Hematopoietic multipotent progenitor cell treated with erythropoietin and hydrocortisone succinate and interleukin-3 and kit ligand, for 15 days (in vitro differentiated cells): ENCODE measurements at places on chromosomes 13 and 19.

- no peak for DNase-seq
Observed at GRCh38 chr13:42614436-42615035, 40.6 kb downstream of the TNFSF11 start.

DNA sequence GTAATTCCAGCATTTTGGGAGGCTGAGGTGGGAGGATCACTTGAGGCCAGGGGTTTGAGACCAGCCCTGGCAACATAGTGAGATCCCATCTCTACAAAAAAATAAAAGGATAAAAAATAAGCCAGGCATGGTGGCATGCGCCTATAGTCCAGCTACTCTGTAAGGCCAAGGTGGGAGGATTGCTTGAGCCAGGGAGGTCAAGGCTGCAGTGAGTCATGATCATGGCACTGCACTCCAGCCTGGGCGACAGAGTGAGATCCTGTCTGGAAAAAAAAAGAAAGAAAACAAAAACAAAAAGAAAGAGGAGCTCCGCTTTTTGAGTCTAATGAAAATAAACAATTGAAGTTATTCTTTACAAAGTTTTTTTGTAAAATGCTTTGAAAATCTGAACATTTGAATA, 326.2 kb downstream of the GPC5 start:
- no peak for DNase-seq

- no peak for DNase-seq
Observed at GRCh38 chr13:45439008-45439407, 20.8 kb upstream of the SLC25A30 start.

DNA sequence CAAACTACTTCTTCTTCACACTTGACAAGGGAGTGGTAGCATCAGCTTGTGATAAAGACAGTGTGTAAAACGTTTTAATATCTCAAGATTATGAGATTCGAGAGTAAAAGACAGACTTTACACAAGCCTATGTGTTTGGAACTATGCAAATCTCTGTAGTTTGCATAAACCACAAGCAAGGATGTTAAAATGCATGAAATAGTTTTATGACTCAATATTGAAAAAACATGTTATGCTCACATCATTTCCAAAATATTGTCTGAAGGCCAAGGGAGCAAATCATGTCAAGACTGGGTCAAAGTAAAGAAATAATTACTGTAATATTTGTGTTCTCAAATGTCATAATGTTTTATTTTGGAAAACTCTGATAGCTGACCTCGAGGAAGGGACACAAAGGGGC, 316.8 kb upstream of the KLF12 start:
- DNase-seq, result no peak

GRCh38 chr19:35347171-35347929, at the start of gene FFAR1:
Gene FFAR1, plus strand, starts transcription at chr19:35347902. Its CDS starts 3,650 bp downstream, at chr19:35351552.
- DNase-seq, result no peak

- peak; percentile 78 for DNase-seq
Observed at GRCh38 chr19:50476224-50476906, at the start of the genes EMC10 and GARIN5A. Gene EMC10, plus strand, starts transcription at chr19:50476507. Its CDS starts 38 bp downstream, at chr19:50476545. Gene GARIN5A, minus strand, starts transcription at chr19:50476848. Its CDS starts 460 bp downstream, at chr19:50476388.

- no peak for DNase-seq
Observed at GRCh38 chr19:8638078-8638619, 7.7 kb downstream of the NFILZ start.

DNA sequence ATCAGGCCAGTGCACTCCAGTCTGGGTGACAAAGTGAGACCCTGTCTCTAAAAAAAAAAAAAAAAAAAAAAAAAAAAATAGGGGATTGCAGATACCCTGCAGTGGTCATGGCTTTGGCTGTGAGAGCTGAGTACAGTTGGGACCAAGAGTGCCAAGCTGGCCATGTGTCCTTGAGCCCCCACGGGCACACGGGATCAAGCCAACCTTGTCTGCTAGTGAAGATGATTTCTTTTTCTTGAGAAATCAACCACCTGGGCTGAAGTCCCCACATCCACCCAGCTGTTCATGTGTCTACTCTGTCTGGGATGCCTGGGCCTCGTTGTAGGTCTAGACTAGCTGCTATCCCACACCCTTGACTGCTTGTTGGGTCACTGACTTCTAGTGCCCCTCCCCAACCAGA, 34.0 kb downstream of the CERS4 start:
- DNase-seq, result no peak

DNA sequence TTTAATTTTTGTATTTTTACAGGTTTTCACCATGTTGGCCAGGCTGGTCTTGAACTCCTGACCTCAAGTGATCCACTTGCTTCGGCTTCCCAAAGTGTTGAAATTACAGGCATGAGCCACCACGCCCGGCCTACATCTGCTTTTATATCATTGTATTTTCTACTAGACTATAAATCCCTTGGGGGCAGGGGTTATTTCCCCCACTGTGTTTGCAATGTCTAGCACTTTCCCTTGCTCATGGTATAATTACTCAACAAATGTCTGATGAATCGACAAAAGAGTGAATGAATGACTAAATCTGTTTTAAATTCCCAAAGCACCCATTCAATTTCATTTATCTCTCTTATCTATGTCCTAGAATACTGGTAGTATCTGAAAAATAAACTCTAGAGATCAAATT, 244.5 kb upstream of the CSNK1A1L start:
- no peak for DNase-seq

GRCh38 chr19:18780631-18781030, 10.5 kb downstream of the COMP start:
- no peak for DNase-seq

DNA sequence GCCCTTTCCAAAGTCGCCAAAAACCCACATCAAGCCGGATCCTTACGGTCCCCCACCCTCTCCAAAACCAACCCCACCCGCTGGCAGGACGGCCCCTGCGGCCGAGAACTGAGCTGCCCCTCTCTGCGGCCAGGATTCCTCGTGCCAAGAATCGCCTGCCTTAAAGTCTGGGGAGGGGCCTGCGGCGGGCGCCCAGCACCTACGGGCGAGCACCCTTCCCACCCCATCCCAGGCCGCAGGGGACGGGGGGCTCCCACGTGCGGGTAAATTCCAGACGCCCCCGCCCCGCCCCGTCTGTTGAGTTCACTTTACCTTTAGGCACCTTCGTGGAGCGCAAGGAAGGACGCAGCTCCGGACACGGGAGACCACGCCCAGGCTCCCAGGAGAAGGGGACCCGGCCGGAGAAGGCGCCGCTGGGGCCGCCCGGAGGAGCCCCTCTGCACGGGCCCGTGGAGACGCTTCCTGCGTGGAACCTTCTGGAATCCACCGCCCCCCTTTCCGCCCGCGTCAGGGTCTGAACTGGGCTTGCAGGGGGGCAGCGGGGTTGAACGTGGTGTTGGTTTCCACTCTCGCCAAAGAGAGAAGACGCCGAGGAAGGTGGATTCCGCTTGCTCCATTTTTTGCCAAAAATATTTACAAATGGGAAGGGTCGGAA, 22.8 kb downstream of the ONECUT3 start:
- no peak for DNase-seq

DNA sequence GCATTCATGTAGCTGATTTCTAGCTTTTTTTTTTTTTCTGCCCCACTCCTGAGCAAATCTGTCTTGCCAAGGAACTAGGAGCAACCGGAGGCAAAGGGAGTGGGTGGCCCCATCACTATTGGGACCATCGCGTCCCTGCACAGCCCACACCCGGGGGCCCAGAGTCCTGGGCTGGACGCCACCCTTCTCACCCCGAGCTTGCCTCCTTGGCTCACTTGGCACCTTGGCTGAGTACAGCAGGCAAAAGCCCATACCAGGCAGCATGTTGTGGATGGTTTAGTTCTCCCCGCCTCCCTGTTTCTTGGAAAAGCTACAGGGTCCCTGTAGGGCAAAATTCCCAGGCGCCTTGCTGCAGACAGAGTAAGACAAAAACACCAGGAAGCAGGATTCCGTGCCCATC, 13.7 kb downstream of the SMIM24 start:
- no peak for DNase-seq

GRCh38 chr19:6167115-6167514, 31.6 kb downstream of the ACSBG2 start:
- no peak for DNase-seq

- no peak for DNase-seq
Observed at GRCh38 chr19:2469102-2469914, 6.6 kb upstream of the GADD45B start.

GRCh38 chr19:46898731-46899130, 37.9 kb downstream of the ARHGAP35 start:
- no peak for DNase-seq

DNA sequence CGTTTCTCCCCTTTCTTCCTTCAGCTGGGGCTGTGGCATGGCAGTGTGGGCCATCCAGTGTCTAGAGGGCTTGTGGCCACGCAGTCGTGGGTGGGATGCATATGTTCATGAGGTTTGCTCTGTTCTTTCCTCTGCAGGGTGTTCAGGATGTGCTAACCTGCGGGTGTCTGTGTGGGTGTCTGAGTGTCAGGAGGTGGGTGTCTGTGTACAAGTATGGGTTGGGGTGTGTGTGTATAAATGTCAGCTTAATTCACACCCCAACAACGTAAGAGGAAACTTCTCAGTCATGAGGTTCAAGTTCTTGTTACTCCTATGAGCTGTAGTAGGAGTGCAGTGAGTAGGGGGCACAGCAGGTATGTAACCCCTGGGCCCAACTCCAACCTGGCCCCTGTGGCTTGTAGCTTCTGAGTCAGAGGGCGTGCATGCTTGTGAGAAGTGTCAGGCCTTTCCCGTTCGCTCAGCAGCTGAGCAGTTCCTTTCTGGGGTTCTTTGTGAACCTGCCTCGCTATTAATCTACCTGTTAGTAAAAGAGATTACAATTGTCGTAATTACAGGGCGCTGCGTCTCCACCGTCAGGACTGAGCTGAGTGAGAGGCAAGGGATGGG, 49.1 kb downstream of the NFIX start:
- no peak for DNase-seq

DNA sequence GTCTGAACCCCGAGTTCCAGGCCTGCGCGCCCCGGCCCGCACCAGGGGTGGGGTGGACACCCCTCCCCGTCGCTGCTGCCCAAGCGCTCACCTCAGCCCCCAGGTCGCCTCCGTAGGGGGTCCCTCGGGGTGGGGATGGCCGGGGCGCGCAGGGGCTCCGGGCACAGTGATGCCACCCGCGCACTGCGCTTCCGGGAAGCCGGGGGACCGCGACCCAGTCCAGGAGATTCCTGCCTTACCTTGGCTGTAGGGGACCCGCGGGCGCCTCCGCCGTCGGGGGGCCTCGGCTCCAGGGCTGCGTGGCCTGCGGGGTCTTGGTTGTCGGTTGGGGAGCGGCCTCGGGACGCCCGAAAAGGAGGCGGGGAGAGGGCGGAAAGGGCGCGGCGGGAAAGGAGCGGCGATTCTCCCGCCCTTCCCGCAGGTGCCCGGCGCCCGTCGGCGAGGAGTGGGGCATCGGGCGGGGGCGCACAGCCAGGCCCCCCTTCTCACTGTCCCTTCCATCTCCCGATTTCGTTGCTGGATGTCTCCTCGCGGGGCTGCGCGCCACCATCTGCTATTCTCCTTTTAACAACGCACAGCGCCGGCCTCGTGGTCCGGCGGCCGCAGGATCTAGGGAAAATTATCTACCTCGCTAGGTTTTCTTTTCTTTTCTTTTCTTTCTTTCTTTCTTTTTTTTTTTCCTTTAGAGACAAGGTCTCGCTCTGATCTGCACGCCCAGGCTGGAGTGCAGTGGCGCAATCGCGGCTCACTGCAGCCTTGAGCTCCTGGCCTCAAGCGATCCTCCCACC, at the start of gene KEAP1:
TSS of gene KEAP1 (minus strand) at position 355 of the 788 bp plus-strand sequence. CDS start 3,323 bp downstream, outside the sequence.
- DNase-seq, result peak; percentile 42

DNA sequence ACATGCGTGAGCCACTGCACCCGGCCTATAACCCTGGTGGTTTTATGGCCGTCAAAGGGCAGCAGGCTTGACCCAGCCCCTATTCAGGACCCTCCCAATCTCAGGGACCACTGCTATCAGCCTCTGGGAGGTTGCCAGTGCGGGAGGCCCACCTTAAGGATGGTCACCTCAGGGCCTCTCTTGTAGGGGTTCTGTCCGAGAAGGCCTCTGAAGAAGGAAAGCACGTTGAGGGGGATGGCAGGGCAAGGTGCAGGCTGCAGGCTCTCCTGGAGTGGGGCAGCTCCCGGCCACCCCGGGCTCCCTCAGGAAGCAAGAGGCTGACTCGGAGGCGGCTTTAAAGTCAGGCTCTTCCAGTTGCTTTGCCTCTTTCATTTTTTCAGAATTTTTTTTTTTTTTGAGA, 6.0 kb upstream of the GRTP1 start:
- DNase-seq, result no peak

GRCh38 chr13:33119022-33119781, 103.0 kb downstream of the KL start:
- no peak for DNase-seq

DNA sequence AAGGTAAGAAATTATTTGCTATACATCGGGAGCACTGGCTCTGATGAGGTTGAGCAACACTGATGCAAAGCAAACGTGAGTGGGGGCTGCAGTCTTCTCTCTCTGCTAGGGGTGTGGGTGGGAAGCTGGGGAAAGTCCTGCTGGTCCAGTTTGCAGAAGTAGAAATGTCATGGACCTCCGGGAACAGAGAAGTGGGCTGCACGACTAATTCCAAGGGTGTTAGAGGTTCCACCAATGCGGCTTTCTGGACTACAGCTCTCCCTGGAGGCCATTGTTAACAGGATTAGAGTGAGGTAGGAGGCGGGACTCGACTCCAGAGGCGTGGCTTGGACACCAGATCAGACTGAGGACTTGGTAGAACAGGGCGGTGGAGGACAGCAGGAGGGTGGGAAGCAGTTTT, 5.7 kb upstream of the FBXO27 start:
- no peak for DNase-seq

GRCh38 chr13:59680429-59681024, 483.2 kb downstream of the DIAPH3 start:
- peak; percentile 7 for DNase-seq

- no peak for DNase-seq
Observed at GRCh38 chr13:43764349-43764748, 22.4 kb downstream of the ENOX1 start.

GRCh38 chr19:1725100-1726064, 27.9 kb upstream of the ONECUT3 start:
- no peak for DNase-seq

DNA sequence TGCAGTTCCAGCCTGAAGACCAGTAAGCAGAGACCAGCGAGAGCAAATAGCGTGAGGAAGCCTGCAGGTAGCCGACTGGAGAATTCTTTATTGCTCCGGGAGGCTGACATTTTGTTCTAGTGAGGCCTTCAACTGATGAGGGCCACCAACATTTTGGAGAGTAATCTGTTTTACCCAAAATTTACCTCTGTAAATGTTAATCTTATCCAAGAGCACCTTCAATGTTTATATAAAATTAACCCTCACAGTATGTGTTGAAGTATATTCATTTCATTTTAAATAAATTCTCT, 546.4 kb upstream of the SLITRK5 start:
- DNase-seq, result no peak

- no peak for DNase-seq
Observed at GRCh38 chr19:41919948-41920712, 8.1 kb downstream of the ERFL start.

DNA sequence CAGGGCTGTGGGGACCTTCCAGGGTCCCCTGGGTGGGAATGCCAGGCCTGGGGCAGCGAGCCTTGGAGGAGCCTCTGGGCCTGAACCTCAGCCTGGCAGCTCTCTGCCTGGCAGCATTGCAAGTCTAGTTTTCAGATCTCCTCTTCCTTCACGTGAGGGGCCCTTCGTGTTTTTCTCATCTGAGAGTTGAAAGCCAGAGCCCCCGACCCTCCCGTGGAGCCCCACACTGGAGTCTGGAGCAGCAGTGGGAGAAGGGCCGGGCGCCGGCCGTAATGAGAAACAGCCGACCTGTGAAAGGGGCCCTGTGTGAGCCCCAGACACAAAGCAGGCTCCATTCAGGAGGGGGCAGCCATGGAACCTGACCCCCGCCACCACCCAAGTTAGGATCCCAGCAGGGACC, 19.3 kb downstream of the TMED1 start:
- DNase-seq, result no peak

- DNase-seq, result no peak
Observed at GRCh38 chr19:33437393-33437820, 63.9 kb downstream of the CEBPG start.

GRCh38 chr19:38685666-38686529, 38.4 kb downstream of the ACTN4 start:
- DNase-seq, result peak; percentile 34
